ENCODE measurements at places on chromosomes 12 and 14.

- no peak for DNase-seq
These were observed 18.6 kb downstream of the PEX5 start for GRCh38 chr12:7207866-7208625.

GRCh38 chr14:63375769-63376168 is 57.0 kb upstream of the GPHB5 start:
- DNase-seq: no peak

DNA sequence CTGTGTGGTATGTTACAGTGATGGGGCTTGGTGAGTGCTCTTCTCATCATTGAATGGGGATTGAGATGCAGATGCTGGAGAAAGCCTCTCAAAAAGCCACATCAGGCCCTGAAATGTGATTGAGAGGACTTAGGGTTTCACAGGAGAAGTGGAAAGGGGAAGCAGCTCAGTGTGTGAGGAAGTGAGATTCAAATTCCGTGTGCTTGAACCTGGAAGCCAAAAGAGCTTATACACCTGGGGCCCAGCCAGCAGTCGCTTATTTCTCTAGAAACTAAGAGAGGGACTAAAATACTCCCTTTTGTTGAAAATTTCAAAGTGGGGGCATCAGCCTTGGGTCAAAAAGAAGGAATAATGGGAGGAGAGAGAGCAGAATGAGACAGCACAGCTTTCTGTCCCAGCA is 39.1 kb upstream of the GZMB start:
- peak; percentile 44 for DNase-seq

- no peak for DNase-seq
These were observed 349.6 kb downstream of the CCDC91 start for GRCh38 chr12:28539691-28540323.

- DNase-seq: no peak
These were observed 177.9 kb upstream of the PRICKLE1 start for GRCh38 chr12:42767326-42767954.

Measured in suppressor macrophage treated with lipopolysaccharide for 4 hours (primary cell).